ENCODE measurements at places on chromosomes 13 and 19.

DNA sequence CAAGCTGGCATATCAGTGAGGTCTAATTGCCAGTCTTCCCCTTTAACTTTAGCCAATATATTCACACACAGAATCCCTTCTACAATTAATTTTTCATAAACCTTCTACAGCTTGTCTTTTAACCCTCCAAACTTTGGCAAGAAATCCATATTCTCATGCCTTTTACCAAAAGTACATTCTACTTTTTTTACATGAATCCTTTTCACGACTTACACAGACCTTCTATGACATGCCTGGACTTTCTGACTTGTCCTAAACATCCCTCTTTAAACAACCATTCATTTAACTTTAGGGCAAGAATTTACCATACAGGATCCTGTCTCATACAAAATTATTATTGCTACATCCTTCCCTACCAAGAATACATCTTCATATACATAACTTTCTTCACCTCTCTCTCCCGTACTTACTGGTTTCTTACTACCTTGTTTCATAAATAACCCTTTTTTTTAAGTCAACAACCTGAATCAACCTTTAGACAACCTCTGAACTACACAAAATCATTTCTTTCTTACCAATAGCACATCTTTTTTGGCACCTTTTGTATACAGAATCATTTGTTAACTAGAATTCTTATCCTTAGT, 23.5 kb downstream of the ZNF544 start:
- DNase-seq: peak; percentile 18

DNA sequence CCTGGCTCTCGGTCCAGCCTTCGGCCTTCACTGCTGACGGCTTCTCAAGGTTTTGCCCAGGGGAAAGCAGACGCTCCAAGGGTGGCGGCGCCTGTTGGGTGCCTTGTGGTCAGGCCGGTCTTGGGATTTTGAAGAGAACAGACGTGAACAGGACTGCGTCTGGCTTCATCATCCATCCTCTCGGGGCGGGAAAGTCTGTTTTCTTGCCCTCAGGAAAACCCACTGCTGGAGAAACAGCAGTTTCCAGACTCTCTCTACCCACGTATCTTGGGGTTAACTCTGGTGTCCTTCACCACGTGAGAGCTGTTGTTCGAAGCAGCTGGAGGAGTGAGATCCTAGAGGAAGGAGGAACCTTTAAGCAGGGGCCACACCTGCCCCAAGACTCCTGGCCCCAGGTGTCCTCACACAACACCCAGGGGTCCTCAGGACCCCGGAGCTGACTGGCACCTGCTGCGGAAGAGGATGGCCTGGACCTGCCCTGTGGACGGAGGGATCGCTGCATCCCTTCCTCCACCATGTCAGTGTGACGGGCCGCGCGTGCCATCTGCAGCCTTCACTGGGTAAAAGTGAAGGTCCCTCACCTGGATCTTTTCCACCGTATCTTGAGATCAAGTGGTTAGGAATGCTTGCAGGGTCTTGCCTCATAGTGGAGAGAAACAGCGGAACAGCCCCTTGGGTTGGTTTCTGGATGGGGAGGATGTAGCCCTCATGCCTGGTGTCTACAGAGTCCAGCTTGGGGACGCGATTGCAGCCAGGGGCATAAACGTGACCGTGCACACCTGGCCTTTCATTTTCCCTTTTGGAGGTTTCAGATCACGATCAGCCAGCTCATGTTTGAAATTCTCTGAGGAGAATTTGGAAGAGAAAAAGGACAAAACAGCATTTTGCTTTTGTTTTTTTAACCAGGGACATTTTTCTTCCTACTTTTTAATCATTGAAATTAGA, 69.5 kb upstream of the MCF2L start:
- DNase-seq: no peak

DNA sequence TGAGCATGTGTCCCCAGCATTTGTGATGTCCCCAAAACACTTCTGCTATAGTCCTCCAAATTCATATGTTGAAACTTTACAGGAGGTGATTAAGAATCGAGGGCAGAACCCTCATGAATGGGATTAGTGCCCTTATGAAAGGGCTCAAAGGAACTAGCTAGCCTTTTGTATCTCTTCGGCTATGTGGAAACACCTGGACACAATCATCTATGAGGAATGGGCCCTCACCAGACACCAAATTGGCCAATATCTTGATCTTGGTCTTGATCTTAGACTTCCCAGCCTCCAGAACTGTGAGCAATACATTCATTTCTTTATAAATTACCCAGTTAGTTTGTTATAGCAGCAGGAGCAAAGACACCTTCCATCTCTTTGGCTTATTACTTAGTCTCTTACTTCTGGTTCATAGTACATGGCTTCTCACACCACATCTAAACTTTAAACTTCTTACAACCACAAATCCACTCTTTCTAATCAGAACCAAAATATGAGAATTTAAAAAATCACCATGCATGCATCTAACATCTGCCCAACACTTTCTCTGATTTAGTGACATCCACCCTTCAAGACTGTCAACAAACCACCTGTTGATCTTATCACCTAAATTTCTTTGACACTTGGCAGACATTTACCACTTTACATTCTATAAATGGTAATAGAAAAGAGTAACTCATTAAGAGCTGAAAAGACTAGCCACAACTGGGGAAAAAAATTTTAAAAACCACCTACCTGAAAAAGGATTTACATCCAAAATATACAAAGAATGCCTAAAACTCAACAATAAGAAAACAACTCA, 6.7 kb upstream of the SERPINE3 start:
- no peak for DNase-seq

GRCh38 chr19:17538684-17539237, 16.7 kb upstream of the COLGALT1 start:
- DNase-seq: no peak

- peak; percentile 25 for DNase-seq
Observed at GRCh38 chr19:18603255-18603957, 3.2 kb downstream of the CRLF1 start.

DNA sequence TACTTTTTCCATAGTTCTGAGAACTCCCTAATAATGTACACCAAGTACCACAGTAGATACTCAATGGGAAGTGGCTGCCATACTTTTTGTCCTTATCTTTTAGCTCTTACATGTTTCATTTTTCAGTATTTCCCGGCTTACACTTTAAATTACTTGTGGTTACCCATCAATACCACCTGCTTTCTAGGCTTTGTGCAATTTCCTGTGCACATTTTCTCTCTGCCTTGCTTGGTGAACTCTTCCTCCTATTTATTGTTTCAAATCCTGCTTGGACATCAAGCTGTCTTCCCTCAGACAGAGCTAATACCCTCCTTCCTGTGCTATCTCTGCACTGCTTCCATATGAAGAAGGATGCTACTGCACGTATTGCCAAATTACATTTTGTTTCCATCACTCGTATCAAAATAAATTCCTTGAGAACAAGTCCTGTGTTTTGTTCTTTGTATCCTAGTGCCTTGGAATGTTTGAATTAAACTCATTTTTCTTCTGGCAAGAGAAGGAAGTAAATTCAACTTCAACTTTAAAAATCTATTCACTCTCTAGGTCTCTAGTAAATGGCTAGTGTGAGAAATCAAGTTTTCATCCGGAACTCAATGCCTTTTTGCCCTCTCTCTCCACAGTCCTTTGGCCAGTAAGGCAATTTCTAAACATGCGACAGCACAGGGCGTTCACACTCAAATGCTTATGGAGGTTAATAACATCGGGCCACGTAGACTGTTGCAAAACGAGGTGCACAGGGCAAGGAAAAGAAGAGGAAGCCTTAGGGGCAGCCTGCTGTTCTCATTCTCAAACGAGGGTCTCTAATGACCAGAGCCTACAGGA, 5.6 kb downstream of the ZAR1L start:
- DNase-seq: no peak

DNA sequence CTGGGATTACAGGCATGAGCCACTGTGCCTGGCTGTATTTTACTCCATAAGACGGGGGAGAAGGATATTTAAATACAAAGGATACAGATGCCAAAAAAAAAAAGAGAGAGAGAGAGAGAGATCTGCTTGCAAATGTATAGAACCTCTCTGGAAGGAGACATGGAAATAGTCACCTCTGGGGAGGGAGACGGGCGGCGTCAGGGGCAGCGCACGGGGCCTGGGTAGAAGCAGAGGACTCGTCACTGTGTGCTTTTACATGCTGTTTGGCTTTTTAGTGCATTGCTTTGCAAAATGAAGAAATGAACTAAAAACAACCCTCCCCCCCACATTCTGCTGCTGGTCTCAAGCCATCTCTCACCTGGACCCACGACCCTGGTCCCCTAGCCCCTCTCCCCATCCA, 4.8 kb upstream of the ZNF653 start:
- DNase-seq: no peak

- peak; percentile 92 for DNase-seq
Observed at GRCh38 chr13:47215736-47216135, 318.9 kb upstream of the HTR2A start.

DNA sequence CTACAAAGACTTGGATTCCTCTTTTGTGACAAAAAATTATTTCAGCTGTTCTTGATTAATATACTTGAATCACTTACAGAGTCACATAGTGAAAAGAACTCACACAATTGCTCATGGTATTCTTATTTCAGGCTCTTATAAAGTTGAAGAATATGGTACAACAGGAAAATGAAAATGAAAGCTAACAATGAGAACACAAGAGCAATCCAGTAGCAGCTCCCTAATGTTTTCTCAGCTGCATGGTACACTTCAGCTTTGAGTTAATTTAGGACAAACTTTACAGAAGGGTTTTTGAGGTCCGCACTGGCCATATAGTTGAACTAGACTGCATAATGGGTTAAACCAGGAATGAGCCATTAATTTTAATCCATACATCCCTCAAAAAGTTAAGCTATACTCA, 1261.8 kb downstream of the SLITRK5 start:
- DNase-seq: peak; percentile 1

GRCh38 chr13:40895227-40896184, 106.1 kb downstream of the SLC25A15 start:
- DNase-seq: no peak

- no peak for DNase-seq
Observed at GRCh38 chr13:32267836-32268439, 47.2 kb downstream of the ZAR1L start.

DNA sequence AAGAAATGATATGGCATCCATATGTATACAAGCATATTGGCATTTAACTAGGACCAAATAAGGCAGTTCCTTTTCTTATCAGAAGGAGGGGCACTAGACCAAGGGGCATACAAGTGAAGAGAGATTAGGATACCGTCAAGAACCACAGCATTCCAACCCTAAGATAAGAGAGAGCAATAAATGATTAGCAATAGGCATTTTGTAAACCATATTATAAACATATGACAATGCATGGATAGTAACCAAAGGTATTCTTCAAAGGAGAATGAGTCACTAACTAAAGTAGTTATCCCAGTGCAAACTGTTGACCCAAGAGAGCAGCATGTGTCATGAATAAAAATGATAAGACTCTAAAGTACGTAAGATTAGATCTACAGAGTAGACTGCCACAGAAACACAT, 500.9 kb upstream of the HTR2A start:
- peak; percentile 52 for DNase-seq

DNA sequence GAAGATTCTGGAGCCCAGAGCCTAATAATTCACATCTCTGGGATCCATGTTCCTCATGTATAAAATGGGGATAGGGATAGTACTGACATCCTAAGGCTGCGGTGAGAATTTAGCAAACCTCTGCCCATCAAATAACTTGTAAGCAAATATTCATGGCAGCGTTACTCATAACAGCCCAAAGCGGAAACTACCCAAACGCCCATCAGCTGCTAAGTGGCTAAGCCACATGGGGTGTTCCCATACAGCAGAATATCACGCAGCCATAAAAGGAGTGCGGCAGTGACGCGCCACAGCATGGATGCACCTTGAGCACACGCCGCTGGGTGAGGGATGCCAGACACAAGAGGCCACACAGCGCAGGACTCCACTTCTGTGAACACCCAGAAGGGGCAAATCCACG, 19.7 kb downstream of the VRK3 start:
- no peak for DNase-seq

DNA sequence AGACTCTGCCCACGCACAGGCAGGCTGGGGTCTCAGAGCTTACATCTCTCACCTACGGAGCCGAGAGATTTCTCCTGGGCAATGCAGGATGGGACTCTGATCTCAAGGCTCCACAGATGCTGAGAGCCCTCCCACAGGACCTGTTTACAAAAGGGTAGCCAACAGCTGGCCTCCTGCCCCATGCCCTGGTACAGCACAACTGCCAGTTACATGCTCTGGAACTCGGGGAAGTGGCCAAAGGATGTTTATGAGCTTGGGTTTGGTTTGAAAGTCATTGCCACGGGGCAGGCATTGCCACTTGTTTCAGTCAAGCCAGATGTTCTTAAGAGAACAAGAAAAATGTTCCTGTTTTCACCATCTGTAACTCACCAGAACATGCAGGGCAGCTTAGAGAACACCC, 3.5 kb downstream of the DHRS12 start:
- DNase-seq: no peak

- no peak for DNase-seq
Observed at GRCh38 chr13:51066091-51066831, 44.8 kb downstream of the C13orf42 start.

DNA sequence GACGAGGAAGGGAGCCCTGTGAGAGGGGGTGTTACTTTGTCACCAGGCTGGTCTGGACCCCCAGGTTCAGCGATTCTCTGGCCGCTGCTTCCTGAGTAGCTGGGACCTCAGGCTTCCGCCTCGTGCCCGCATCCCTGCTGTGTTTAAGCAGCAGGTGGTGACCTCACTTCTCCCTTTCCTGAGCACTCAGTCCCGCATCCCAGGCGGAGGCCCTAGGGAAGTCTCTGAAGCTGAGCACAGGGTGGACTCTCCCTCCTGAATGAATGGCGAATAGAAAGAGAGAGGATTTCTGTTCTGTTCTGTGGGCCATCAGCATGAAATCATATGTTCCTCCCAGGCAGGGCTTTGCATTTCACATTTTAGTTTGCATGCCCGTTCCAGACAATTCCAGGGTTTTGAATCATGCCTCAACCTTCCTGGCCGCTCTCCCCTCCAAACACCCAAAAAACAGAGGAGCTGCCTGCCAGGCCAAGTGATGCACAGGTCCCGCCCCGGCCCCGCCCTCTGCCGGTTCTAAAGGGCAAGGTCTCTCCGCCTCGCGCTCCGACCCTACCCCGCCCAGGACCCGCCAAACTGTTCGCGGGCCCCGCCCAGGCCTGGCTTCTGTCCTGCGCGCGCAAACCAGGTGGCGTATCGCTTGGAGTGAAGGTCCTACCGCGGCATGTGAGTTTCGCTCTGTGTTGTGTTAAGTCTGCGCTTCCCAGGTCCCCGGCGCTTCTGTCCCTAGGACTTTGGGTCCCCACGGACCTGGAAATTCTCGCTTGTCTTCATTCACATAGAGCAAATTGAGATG, 35.1 kb upstream of the ZNF808 start:
- DNase-seq: no peak
